Chondrocyte (in vitro differentiated cells): ENCODE measurements at places on chromosomes 16 and 17.

DNA sequence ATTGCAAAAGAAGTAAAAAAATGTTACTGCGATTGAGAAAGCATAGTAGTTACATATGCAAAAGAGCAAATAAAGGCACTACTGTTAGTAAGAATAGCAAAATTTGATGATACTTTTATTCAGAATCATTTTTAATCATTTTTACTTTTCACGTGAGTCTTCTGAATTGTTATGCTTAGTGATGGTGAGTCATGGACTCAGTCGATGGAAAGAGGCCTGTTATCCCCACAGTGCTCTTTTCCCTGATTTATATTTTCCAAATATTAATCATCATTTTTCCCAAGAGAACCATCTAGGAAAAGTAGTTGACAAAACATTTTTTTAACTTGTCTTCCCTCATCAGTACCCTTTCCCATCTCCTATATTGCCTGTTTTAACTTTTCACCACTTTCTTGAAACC lies 181.1 kb downstream of the CHD9 start:
- DNase-seq = no peak

DNA sequence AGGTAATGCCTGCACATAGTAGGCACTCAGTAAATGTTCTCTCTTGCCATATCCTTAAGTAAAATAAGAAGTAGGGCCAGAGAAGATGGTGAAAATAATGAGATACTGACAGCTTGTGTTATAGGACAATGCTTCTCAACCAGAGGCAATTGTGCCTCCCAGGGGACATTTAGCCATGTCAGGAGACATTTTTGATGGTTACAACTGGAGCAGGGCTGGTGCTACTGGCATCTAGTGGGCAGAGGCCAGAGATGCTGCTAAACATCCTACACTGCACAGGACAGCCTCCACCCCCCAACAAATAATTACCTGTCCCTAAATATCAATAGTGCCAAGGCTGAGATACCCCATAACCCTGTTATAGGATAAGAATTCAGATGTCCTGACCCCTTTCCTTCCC lies 1.7 kb downstream of the RAD51D start:
- no peak for DNase-seq

DNA sequence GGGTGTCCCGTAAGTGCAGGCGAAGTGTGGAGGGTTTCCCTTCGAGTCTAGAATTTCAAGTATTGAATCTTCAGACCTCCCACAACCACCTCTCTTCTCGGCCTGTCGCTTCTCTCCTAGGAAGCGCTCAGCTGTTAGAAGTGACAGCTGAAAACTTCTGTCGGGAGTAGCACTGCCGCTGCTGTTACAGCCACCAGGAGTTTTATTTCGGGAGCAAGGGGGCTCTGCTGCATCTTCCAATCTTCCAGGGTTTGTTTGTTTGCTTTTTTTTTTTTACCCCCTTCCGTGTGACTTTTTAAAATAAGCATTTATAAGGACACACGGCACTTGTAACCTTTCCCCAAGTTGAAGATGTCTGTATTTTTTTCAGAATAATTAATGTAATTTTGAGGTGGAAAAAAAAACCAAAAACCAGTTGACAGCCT lies 767 bp downstream of the RPS6KB1 start:
- DNase-seq = no peak

GRCh38 chr16:86609115-86609514 lies 30.8 kb downstream of the FOXL1 start:
- DNase-seq = no peak

GRCh38 chr16:85978291-85978775 lies 79.4 kb downstream of the IRF8 start:
- DNase-seq = no peak

GRCh38 chr17:1234455-1234854 lies 35.8 kb upstream of the BHLHA9 start:
- DNase-seq = no peak
